Ovary (tissue), 10 donors: ENCODE measurements at places on chromosomes 12 and 14. TPM values are rescaled to one million over a fixed set of nuclear protein-coding genes. Genes with fewer than 3 reads are reported as not detected.

The CFAP251 gene
- total RNA-seq: 9.3 TPM

The KRT71 gene
- not detected for total RNA-seq

The TAS2R10 gene
- 0.84 TPM for total RNA-seq

- H3K27ac ChIP-seq: no peak overlapping the region
- H3K4me1 ChIP-seq: peaks cover 18% of the 10 kb centered on the region
- no peak for DNase-seq
- no peaks in the 10 kb centered on the region for H3K36me3 ChIP-seq
- H3K4me3 ChIP-seq: no peak overlapping the region
These were observed 5.8 kb downstream of the PTGES3 start for GRCh38 chr12:56682323-56682722.

- H3K36me3 ChIP-seq: no peaks in the 10 kb centered on the region
- H3K27me3 ChIP-seq: no peaks in the 10 kb centered on the region
- DNase-seq: no peak
- no peaks in the 10 kb centered on the region for H3K4me1 ChIP-seq
- H3K4me3 ChIP-seq: no peak overlapping the region
These were observed 29.1 kb downstream of the SLCO1A2 start for GRCh38 chr12:21305661-21306060.

DNA sequence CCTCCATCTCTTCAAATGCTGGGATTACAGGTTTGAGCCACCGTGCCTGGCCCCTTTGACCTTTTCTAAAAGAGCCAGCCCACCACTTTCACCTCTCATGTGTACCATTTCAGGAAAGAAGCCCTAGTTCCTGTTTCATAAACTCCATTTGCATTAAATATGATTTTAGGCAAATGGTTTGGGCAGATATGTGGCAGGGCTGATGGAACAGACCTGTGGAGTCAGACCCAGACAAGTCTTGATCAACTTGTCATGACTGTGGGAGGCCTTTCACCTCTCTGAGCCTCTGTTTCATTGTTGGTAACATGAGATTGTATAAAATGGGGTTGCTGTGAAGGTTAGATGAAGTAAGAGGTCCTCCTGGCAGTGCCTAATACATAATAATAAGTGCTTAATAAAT is 5.2 kb upstream of the MAP3K9 start:
- H3K4me1 ChIP-seq: no peaks in the 10 kb centered on the region
- no peak overlapping the region for H3K4me3 ChIP-seq
- no peak overlapping the region for H3K27ac ChIP-seq
- no peaks in the 10 kb centered on the region for H3K36me3 ChIP-seq
- H3K27me3 ChIP-seq: no peaks in the 10 kb centered on the region

GRCh38 chr14:26974965-26975364 is 377.1 kb upstream of the NOVA1 start:
- DNase-seq: no peak
- no peaks in the 10 kb centered on the region for H3K36me3 ChIP-seq
- H3K27ac ChIP-seq: no peak overlapping the region
- H3K27me3 ChIP-seq: no peaks in the 10 kb centered on the region
- H3K4me3 ChIP-seq: no peak overlapping the region

GRCh38 chr12:58712976-58713375 is 207.3 kb downstream of the LRIG3 start:
- no peaks in the 10 kb centered on the region for H3K36me3 ChIP-seq
- H3K4me3 ChIP-seq: no peak overlapping the region
- no peak overlapping the region for H3K27ac ChIP-seq
- DNase-seq: no peak

DNA sequence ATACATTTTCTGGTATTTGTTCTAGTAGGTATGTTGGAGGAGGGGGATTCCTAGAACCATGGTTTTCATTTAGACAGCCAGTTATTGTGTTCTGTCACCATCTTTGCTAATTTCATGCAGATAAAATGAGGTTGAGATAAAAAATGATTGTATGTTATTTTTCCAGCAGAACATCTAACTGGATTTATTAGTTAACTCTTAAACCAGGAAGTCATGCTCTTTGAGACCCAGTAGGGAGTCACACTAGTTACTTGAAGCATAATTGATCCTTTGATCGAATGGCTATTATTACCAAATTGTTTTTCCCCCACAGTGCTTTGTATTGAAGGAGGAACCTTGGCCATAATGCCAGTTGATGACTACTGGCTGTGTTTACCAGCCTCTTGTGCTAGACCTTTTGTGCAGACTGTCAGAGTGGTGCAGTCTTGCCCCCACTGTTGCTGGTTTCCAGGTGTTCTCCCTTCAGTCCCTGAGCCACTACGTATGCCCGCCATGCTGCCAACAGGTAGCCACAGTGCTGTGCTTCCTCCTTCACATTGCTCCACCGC is 6.0 kb downstream of the EID3 start:
- DNase-seq: no peak
- H3K27ac ChIP-seq: no peak overlapping the region
- H3K27me3 ChIP-seq: no peaks in the 10 kb centered on the region
- H3K36me3 ChIP-seq: no peaks in the 10 kb centered on the region
- H3K4me1 ChIP-seq: peaks cover 8% of the 10 kb centered on the region
- no peak overlapping the region for H3K4me3 ChIP-seq

GRCh38 chr14:100673085-100673806 is 53.4 kb upstream of the DLK1 start:
- H3K4me1 ChIP-seq: peaks cover 19% of the 10 kb centered on the region
- no peak overlapping the region for H3K4me3 ChIP-seq
- H3K27me3 ChIP-seq: no peaks in the 10 kb centered on the region
- no peak for DNase-seq
- no peak overlapping the region for H3K27ac ChIP-seq

DNA sequence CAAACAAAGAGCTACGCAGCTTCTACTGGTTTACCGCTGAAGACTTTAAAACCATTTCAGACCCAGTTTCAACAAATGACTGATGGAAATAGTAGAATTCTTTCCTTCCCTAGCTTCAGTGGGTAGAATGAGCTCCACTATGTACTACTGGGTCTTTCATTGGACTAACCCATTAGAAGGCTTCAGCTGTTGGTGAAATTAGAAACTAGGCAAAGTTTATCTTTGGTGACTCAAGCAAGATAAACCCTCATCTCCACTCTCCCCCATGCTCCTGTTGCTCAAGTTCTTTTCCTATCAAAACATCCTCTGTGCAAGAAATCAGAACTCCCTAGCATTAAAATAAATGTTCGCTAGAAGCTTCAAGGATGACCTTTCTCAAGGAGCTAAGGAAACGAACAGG is 159.2 kb downstream of the PAWR start:
- H3K4me3 ChIP-seq: no peak overlapping the region
- H3K27ac ChIP-seq: no peak overlapping the region
- no peaks in the 10 kb centered on the region for H3K27me3 ChIP-seq
- no peaks in the 10 kb centered on the region for H3K36me3 ChIP-seq

GRCh38 chr12:104304261-104305009 is 896 bp downstream of the EID3 start:
- DNase-seq: no peak
- peak overlapping the region; percentile 75 for H3K27ac ChIP-seq
- peak overlapping the region; percentile 47 for H3K4me3 ChIP-seq
- no peaks in the 10 kb centered on the region for H3K27me3 ChIP-seq

- H3K4me1 ChIP-seq: no peaks in the 10 kb centered on the region
- no peak overlapping the region for H3K27ac ChIP-seq
- no peak for DNase-seq
- H3K36me3 ChIP-seq: no peaks in the 10 kb centered on the region
These were observed 62.6 kb upstream of the BBS10 start for GRCh38 chr12:76410781-76411180.

DNA sequence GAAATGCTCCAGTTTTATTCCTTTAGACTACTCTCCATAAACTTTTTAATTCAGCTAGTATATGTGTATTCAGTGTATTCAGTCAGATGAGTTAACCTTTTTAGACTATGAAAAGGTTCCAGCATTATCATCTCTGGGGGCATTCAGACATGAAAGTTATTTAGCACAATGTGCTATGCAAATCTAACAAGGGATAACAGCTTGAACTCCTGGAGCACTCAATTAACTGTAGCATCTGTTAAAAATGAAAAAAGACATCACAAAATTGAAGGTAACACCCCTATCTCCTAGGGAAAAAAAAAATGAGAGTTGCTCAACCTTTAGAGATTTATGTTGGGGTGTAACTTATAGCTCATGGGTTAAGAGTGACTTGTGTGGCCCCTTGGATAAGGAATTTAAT is 211.5 kb downstream of the PHLDA1 start:
- H3K4me3 ChIP-seq: no peak overlapping the region
- H3K27ac ChIP-seq: peak overlapping the region; percentile 16
- no peaks in the 10 kb centered on the region for H3K36me3 ChIP-seq
- DNase-seq: no peak

DNA sequence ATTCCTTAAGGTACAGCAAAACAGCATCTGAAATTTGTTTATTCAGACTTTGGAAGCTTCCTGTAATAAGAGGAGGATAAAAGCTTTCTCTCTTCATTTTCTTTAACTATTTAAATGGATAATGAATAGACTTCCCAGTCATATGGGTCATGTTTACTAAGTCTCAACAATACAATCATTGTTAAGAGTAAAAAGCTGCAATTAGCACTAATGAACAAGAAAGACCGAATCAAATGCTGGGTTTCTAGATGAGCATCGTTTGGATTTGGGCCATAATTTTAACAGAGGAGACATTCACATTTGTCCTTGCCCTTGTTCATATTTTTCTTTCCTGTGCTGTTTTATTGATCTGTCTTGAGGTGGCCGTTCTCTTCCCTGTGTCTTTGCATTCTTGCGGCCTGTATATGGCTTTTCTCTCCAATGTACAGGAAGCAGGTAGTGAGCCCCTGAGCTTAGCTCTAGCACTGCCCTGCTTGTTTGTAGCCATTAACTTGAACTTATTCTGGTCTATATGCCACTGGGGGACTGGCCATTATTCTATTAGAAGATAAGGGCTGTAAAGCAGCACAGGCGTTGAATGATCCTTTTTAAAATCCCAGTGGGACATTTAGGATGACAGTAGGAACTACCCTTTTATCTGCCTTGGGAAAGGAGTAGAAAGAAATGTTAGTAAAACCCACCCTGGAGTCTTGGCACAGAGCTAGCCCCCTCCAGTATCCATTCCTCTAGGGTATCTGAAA is 34.6 kb downstream of the ABHD12B start:
- H3K27ac ChIP-seq: no peak overlapping the region
- H3K4me1 ChIP-seq: no peaks in the 10 kb centered on the region
- no peaks in the 10 kb centered on the region for H3K27me3 ChIP-seq
- no peak for DNase-seq

- H3K27ac ChIP-seq: no peak overlapping the region
- no peaks in the 10 kb centered on the region for H3K4me1 ChIP-seq
- no peaks in the 10 kb centered on the region for H3K36me3 ChIP-seq
- H3K4me3 ChIP-seq: no peak overlapping the region
These were observed 151.6 kb upstream of the OR4E1 start for GRCh38 chr14:21825149-21825743.

GRCh38 chr14:99784508-99784907 is 8.7 kb upstream of the EML1 start:
- no peaks in the 10 kb centered on the region for H3K36me3 ChIP-seq
- no peak overlapping the region for H3K4me3 ChIP-seq
- no peaks in the 10 kb centered on the region for H3K27me3 ChIP-seq
